ENCODE measurements at places on chromosomes 2 and 18.
A peak's percentile ranks its signal among the peaks of the same experiment; 100 is the strongest.

- no peak for DNase-seq
These were observed 9.1 kb downstream of the CAB39 start for GRCh38 chr2:230721712-230722111.

DNA sequence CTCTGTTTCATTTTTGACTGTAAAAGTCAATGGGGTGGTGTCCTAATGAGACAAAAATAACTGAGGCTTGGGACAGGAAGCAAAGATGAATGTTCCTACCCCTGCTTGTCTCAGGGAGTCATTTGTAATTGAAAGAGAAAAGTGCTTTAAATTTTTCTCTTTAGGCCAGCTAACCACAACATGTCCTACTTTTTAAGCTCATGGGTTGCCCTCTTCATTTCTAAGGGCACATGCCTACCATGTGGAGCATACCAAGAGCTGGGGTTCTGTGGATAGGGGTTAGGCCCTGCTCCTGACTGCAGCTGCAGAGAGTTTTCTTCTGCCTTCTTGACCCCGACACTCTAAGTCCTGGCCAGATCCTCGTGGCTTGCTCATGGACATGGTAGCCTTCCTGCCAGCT, 96.8 kb upstream of the ARL4C start:
- no peak for DNase-seq

GRCh38 chr2:31089645-31090044, 48.6 kb downstream of the GALNT14 start:
- DNase-seq, result no peak

GRCh38 chr2:231188506-231189170, 9.8 kb upstream of the ARMC9 start:
- no peak for DNase-seq

GRCh38 chr2:150606380-150607060, 119.1 kb upstream of the RND3 start:
- DNase-seq, result no peak

DNA sequence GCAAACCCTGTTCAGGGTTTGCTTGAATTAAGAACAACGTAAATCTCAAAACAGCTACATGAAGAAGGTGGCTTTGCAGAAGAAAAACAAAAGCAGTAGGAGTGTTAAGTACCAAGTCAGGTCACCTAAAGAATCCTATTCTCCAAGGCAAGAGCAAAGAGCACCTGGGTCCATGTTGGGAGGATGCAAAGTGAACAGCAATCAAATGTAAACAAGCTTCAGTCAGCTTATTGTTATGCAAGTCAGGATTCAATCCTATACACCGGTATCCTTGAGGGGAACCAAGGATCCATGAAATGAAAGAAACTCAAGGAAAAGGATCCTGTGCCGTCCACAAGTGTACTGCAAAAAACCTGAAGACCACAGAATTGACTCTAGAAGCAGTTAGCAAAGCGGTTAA, 261.0 kb upstream of the DDX18 start:
- DNase-seq, result no peak

- DNase-seq, result peak; percentile 16
These were observed 30.4 kb downstream of the KLF7 start for GRCh38 chr2:207135340-207135739.

DNA sequence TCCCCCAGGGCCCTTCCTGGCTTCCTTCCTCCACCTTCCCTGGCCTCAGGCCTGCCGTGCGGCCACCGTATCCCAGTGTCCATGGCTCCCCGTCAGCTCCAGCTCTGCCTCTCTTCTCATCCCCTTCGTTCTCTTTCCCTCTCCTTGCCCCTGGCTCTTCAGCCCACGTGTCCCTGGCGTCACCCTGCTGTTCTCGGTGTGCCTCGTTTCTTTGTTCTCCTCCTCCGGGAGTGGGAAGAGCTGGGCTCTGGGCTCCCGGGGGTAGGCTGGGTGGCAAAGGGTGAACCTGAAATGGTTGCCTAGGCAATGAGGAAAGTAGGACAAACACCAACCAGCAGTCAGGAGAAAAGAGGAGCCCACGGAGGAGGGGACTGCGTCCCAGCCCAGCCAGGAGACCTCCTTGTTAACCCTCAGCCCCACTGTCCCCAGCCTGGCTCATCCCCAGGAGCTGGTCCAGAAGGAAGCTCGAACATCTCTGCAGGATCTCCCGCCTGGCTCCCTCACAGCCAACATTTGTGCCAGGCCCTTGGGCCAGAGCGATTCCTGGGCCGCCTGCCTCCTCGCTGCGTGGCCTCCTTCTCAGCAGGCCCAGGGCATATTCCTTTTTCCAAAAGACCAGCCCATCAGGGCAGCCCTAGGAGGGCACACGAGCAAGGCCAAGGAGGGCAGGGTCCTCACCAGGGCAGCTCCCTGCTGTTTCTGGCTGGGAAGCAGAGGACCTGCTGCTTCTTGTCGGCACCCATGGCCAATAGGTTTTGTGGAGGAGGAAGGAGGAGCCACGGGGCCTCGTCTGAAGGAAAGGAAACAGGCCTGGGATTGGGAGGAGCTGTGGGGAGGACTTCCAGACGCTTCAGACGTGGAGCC, 30.9 kb upstream of the DNMT3A start:
- no peak for DNase-seq

DNA sequence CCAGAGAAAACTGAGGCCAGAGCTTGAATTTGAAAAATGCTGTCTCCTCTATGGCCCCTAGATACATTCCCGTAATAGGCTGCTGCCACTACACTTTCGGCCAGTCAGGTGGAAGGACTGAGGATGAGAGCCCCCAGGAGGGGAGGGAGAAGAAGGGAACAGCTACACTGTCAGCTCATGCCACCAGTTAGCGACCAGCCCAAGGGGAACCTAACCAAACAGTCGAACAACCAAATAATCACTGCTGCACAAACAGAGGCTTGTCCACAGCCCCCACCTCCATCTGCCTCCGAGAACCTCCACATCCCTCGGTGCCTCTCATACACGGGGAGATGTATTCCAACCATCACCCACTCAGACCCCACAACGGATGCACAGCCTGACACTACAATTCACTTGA, 7.3 kb downstream of the ZNF516 start:
- DNase-seq, result no peak

- no peak for DNase-seq
These were observed 435.3 kb downstream of the TGIF1 start for GRCh38 chr18:3885209-3885792.

DNA sequence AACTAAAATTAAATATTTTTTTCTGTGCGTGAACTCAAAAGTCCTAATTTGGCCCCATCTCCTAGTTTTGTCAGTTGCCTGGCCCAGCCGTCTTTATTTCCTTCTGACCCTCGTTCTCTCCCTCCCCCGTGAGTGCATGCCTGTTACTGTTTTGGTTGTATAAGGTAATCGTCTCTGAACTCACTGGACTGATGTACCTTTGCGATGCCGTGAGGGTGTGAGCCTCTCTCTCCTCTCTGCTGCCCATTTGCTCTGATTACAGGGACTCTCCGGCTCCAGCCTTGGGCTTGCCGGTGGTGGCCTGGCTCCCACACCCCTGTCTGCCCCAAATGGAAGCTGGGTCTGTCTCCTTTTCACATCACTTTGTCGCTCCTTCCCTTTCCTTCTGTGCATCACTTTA, 66.5 kb upstream of the RBM44 start:
- DNase-seq, result no peak

DNA sequence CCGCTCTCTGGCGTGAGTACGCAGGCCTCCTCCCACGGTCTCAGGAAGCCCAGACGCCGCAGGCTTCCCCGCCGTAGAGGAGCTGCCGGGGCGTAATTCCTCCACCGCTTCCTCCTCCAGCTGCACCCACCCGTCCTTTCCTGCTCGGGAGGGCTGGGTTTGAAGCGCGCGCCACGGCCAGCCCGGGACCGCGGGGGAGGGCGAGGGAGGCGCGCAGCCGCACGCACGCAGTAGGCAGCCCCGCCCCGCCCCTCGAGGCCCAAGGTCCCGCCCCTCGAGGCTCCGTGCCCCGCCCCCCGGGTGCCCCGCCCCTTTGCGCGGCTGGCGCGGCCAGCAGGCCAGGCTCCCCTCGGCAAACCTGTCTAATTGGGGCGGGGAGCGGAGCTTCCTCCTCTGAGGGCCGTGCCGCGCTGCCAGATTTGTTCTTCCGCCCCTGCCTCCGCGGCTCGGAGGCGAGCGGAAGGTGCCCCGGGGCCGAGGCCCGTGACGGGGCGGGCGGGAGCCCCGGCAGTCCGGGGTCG, at the start of gene MALT1:
Gene MALT1, plus strand, starts transcription at position 355 of the 521 bp plus-strand sequence. CDS start 179 bp downstream, outside the sequence.
- DNase-seq, result peak; percentile 94

GRCh38 chr2:200054681-200055468, 99.5 kb downstream of the MAIP1 start:
- no peak for DNase-seq

DNA sequence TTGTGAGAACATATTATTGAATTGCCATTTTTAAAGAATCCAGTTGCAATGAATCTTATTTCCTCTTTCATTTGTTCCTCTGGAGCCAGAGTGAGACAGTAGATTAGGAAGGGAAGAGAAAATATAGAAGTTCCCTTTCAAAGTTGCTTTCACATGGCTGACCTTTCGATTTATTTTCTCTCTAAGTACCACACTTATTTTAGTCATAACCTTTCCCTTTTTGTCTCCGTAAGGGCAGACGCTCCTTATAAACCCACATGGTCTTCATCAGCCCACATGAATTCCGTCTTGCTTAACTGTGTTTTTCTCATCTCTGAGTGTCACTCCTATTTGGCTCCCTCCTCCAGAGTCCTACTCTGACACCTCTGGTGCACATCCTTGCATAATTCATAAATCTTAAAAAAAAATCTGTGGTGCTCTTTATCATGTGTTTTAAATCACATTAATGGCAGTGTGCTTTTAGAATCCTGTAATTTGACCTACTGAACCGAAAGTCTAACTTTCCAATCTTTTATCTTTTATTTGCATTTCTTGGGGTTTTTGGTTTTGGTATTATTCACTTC, 38.5 kb upstream of the ZNF396 start:
- DNase-seq, result no peak

DNA sequence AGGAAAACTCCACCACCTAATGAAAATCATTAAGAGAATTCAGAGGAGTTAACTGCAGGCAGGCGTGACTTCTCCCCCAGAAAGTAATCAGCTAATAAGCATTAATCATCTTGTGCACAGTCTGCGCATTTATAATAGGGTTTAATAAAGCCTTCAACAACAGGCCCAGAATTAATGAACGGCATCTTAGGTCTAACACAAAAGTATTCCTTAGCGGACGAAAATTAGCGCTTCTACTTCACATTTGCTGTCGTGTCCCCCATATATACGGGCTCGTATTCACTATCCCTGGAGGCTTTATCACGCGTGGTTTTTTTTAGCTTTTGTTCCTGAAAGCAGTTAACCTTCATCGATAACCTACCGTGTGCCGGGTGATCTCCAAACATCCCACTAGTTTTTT, 1.8 kb downstream of the ATP8B1 start:
- DNase-seq, result no peak

GRCh38 chr2:164692114-164692513, 70.8 kb upstream of the GRB14 start:
- no peak for DNase-seq

DNA sequence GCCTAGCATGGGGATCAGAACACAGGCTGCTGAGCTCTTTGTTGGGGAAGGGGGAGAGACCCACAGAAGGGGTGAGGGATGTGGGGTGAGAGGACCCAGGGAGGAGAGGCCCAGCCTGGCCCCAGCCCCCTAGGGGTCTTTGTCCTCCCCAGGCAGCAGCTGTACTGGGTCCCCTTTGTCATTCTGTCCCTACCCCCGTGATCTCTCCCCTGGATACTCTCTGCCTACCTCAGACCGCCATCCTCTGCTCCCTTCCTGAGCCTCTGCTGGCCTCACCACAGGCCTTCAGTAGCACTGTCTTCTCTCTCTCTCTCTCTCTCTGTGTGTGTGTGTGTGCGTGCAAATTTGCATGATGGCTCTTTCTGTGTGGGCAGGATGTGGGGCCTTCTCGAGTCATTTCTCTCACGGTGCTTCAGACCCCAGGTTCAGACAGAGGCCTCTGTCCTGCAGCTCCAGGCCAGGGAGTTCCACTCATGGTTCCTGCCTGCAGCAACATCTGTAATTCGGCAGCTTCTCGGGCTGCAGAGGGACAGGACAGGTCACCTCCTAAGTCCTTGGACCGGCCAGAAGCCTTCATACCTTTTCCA, 1.4 kb downstream of the PSD4 start:
- DNase-seq, result peak; percentile 74

DNA sequence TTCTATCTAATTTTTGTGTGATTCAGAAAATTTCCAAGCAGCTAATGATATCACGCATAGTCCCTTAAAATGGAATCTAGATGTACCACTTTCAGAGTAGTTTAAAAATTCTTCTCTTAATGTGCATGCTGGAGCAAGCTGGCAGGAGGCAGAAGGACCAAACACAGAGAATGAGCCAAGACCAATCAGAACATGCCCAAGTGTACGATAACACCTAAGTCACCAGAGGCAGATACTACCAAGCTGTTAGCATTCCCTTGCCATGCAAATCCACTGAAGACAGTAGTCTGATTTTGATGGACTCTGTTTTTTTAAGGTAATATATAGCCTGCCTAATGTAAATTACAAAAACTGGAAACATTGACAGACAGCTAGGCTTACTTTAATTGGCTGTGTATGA, 109.3 kb downstream of the DNAH7 start:
- no peak for DNase-seq

DNA sequence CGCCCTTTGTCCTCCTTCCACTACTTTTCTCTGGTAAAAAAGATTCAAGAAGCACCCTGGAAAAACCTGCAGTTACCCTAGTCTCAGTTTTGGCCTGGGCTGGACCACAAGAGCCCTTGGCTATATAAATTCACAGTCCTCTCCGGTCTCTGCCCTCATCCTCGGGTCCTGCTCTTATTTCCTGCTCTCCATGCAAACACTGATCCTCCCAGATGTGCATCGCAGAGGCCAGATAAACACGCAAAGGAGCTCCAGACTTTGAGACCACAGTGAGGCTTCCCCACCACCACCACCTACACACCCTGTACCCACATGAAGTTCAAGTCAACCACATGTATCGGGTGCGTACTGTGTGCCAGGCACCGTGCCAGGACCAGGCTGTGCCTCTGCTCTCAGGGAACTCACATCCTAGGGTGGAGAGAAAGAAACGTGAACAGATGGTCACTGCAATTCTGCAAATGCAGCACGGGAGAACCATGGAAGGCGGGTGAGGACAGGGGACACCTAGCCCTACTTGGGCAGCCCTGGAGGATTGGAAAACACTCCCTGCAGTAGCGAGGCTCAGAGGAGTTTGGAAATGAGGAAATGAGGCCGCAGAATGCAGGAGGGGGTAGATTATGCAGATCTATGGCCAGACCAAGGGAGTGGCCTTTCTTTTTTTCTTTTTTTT, 7.4 kb downstream of the CTDSP1 start:
- DNase-seq, result peak; percentile 73

- DNase-seq, result no peak
These were observed 10.8 kb downstream of the TMEM18 start for GRCh38 chr2:666441-666840.

DNA sequence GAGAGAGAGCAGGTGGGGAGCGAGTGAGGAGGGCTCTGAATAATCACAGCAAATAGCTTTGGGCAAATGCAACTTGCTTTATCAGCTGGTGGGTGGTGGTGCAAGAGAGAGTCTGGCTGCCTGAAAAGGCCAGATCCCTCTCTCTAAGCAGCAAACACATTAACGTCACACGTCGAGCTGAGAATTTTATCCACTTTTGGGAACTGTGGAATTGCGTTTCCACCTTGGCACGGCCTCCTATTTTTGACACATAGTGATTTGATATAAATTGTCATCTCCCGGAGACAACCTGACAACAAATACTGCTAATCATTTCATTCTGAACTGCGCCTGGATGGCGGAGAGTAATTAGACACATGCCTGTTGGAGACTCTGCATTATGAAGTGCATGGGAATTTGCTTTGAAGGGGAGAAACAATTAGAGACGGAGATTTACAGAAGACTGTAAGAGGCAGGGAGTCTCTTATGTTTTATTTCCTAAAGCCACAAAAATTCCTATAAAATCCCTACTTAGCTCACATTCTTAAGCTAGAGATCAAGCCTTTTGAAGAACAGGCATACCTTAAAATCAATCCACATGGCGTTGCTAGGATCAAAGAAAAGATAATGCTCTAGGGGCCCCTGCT, 634.1 kb downstream of the TDRD15 start:
- no peak for DNase-seq

Measured in stimulated activated naive CD4-positive, alpha-beta T cell (primary cell).